ENCODE measurements at places on chromosomes 3 and 15.
A peak's percentile ranks its signal among the peaks of the same experiment; 100 is the strongest.

GRCh38 chr3:11161666-11162065 is 7.4 kb downstream of the HRH1 start:
- no peak for DNase-seq

DNA sequence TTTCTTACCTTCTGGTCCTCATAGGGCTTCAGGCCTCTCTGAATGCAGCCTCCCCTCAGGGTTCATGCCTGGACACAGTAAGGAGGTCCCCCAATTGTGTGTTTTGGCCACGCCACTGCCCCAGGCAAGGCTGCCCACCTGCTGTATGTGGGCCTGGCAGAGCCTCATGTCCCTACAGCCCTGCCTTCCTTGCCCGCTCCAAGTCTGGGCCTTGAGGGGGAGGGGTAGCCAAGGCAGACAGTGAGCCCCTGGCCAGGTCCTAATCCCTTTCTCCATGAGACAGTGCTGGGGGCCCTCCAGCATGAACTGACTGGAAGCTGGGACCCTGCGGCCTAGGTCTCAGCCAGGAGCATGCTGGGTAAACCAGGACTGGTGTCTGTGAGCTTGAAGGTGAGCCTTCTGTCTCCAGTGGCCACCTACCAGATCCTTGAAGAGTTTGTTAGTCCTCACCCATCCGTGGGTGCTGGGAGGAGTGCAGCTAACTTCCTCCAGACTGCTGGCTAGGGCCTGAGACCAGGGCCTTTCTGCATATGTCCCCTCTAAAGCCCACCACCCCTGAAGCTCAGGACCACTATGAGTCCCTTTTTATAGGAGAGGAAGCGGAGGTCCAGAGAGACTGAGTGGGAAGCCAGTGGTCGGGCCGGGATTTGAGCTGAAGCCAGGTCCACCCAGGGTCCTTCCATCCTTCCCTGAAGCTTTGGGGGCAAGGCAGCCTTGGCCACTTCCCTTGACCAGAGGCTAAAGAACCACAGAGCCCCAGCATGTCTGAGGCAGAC is 8.7 kb downstream of the ZBTB47 start:
- DNase-seq = no peak

DNA sequence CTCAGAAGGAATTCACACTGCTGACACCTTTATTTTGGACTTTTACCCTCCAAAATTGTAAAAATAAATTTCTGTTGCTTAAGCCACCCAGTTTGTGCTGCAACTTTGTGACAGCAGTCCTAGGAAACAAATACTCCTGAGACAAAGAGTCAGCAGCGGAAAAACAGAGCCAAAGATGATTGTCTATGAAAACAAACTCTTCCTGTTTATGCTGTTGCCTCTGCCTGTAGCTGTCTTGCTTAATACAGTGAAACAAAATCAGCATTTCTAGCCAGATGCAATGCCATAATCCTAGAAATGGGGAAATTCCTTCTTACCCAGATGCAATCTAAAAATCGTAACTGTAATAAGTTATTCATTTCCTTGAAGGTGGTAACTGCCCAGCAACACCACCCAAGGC is 387.5 kb upstream of the ATP11B start:
- no peak for DNase-seq

GRCh38 chr3:60906283-60906682 is 345.0 kb downstream of the FHIT start:
- DNase-seq = no peak

DNA sequence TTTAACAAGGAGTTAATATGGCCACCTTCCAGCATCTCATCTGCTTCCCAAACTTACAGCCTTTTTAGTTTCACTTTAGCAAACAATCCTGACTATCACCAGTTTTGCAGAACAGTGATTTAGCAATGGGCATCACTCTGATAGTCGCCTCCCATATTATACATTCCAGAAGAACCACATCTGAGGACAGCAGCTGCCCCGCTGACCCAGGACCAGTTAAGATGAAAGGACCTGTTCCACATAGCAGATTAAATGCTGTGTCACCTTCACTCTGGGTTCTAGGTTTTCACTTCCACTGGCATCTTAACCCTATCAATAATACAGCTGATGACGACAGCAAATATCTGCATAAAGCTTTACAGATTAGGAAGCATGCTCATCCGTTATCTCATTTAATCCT is 99.8 kb downstream of the TRIM69 start:
- DNase-seq = no peak

DNA sequence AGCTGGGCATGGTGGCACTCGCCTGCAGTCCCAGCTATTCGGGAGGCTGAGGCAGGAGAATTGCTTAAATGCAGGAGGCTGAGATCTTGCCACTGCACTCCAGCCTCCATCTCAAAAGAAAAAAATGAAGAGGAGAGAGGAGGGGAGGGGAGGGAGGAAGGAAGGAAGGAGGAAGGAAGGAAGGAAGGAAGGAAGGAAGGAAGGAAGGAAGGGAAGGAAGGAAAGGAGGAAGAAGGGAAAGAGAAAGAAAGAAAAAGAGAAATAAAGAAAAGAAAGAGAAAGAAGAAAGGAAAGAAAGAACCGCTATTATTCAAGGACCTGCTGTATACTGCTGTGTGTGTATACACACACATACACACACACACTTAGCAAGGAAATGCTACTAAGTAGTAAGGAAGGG is 35.6 kb upstream of the DYNC1LI1 start:
- DNase-seq = no peak

- peak; percentile 62 for DNase-seq
These were observed 901 bp upstream of the MANF start for GRCh38 chr3:51384055-51384725.
